ENCODE measurements at places on chromosomes 3 and 15.
A peak's percentile ranks its signal among the peaks of the same experiment; 100 is the strongest.

DNA sequence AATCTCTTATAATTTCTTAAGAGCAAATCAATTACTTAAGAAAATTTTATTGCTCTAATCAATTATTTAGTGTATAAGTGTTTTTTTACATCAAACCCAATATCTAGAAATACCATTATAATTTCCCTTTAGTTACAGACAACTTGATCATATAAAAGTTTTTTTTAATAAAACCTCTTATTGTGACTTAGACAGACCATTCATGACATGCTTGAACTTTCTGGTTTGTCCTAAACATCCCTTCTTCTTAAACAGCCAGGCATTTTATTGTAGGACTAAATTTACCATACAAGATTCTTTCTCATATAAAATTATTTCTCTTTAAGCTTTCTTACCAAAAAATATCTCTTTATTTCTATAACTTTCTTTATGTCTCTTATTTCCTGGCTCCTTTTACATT lies 164.5 kb downstream of the SUCNR1 start:
- DNase-seq, result no peak

GRCh38 chr3:104750581-104750980 lies 616.1 kb upstream of the ALCAM start:
- DNase-seq, result no peak

GRCh38 chr3:183515968-183516851 lies 39.3 kb downstream of the KLHL6 start:
- no peak for DNase-seq

DNA sequence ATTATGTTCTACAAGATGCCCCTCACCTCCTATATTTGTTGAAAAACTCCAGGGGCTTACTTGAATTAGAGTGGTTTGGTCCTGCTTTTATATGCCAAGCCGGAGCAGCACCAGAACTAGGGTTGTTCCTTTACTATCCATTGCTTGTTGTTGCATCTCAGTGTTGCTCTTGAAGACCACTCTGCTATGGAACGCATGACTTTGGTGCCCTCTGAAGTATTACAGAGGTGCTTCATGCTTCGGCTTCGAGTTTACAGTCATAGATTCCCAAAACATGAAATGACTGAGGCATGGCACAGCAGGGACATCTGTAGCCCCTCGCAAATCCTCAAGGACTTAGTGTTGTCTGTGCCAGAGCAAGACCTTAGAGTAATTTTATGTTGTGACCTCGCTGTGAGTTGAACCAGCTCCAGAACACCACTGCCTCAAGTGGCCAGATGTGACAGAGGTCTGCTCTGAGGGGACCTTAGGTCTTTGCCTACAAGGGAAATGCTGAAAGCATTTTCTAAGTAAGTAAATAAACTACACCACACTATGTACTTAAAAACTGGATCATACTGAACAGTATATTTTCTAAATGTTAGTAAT lies 67.2 kb upstream of the SIAH2 start:
- DNase-seq, result no peak

GRCh38 chr15:41022487-41023090 lies 69.3 kb downstream of the CHAC1 start:
- peak; percentile 85 for DNase-seq

DNA sequence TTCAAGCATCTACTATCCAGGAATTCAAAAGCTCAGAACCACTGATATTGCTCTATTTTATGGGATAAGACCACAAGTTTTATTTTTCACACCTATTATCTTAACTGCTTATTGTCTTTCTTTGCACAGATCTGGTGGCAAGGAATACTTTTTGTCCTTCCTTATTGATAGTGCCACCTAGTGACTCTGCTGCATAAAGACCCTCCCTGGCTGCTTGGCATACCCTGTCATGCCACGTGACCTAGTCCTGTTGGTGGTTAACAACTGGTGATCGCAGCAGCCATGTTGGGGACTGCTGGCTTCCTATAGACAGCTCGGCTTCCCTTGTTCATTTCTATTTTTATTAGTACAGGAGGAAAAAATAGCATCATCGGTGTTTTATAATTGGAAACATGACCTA lies 236.3 kb downstream of the MEX3B start:
- peak; percentile 24 for DNase-seq

- DNase-seq, result no peak
These were observed 500.6 kb downstream of the PYDC2 start for GRCh38 chr3:191961529-191961928.

GRCh38 chr3:88057630-88058305 lies 1.0 kb downstream of the CGGBP1 start:
- no peak for DNase-seq

- no peak for DNase-seq
These were observed 5.0 kb downstream of the TMEM207 start for GRCh38 chr3:190444576-190445145.

GRCh38 chr15:41989573-41990242 lies 17.4 kb upstream of the EHD4 start:
- peak; percentile 91 for DNase-seq

DNA sequence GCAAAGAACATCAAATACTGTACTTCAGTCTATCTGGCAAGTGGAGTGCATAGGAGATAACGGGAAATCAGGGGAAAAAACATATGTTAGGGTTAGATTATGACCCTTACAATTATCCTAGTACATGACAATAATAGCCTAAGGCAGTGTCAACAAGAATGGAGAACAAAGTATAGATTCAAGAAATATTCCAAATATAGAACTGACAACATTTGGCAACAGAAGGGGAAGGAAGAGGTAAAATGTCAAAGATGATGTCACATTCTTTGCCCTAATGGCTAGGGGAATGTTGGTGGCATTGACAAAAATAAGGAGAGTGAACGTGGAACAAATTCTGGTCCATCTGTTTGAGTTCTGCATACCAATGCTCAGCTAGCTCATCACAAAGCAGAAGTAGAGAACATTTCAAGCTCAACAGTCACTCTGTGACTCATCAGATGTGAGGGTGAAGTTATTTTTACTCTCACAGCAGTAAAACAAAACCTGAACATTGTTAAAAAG lies 15.5 kb upstream of the ATP8B4 start:
- no peak for DNase-seq

DNA sequence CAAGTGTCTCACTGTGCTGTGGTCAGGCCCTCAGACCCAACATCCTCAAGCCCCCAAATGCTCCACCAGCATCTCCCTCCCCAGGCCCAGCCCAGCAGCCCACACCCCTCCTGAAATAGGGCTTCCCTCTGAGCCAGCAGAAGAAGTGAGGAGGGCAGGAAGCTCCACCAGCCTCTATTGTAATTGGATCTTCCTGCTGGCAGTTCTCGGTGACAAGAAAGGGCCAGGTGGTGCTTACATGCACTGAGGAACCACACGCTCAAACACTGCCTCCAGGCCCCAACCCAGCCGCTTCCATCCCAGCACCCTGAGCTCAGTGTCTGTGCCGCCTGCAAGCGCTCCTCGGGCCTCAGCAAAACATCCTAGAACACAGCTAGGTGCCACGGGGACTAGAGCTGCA lies 96.7 kb downstream of the ATP10A start:
- DNase-seq, result no peak

- no peak for DNase-seq
These were observed 357.4 kb downstream of the RSL24D1 start for GRCh38 chr15:54839379-54839778.

DNA sequence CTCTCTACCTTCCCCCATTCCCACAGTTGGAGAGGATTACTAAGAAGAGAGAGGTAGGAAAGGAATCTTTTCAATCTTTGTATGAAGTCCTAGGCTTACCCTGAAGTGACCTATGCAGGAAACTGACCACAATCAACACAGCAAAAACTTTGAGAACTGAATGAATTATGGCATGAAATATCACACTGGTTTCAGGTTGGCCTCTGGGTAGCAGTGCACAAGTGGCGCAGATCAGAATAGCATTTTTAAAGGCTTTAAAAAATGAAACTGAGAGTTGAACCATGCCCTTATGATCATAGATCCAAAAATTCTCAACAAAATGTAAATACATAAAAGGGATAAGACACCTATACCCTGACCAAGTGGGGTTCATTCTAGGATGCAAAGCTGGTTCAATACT lies 198.9 kb downstream of the CPNE4 start:
- no peak for DNase-seq

DNA sequence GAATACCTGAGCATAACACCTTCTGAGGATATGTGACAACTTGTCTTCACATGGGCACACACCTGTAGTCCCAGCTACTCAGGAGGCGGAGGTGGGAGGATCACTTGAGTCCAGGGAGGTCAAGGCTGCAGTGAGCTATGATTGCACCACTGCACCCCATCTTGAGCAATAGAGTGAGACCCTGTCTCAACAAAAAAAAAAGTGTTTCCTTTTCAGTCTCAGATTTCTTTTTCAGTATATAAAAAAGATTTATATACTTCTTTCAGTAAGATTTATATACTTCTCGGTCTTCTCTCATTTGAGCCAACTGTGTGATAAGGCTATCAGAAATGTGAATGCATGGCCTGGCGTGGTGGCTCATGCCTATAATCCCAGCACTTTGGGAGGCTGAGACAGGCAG lies 84.9 kb upstream of the SKOR1 start:
- no peak for DNase-seq

DNA sequence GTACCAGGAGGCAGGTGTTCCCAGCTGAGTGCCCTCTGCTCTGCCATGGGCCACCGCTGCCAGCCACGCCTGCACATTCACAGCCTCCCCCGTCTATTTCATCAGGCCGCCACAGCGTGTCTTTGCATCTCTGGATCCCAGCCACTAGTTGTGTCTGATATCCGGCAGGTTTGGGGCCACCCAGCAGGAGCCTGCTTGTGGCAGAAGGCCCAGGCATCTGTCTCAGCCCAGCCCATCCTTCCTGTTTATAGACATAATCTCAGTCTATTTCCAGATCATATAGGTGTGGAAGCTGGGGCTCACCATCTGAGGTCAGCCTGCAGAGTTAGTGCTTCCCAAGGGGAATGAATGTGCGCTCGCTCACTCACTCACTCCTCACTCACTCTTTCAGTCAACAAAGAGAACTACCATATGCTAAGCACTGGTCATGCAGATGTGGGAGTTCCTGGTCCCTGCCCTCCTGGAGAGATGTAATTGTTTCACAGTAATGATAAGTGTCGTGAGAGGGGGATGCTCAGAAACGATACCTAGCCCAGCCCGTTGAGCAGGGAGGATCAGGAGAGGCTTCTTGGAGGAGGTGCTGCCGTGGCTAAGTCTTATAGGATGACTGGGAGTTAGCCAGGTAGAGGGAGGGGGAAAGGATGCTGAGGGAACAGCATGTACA lies 60.6 kb downstream of the FGD5 start:
- DNase-seq, result peak; percentile 62

DNA sequence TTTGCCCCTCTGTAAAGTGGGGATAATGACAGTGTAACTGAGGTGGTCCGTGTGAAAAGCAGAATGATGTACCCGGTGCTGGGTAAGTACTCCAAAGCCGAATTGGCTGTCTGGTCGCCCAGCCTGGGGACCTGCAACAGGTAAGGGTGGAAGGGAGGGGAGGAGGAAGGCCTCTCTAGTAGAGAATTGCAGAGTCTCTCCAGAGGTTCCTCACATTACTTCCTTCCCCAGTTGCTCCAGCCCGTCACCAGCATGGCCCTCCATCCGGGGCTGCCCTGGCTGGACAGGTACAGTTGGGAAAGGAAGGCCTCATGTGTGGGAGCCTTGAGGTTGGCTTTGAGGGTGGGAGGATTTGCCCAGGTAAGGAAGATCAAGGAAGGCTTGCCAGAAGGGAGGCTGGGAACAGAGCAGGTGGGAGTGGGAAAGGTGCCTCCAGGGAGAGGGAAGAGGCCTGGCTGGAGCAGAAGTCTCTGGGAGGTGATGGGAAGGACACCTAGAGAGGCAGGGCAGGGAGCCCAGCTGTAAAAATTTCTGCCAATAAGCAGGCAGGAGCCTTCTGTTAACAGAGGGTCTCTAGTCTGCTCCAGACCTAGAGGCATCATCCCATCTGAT lies 1.7 kb upstream of the PSTPIP1 start:
- no peak for DNase-seq

DNA sequence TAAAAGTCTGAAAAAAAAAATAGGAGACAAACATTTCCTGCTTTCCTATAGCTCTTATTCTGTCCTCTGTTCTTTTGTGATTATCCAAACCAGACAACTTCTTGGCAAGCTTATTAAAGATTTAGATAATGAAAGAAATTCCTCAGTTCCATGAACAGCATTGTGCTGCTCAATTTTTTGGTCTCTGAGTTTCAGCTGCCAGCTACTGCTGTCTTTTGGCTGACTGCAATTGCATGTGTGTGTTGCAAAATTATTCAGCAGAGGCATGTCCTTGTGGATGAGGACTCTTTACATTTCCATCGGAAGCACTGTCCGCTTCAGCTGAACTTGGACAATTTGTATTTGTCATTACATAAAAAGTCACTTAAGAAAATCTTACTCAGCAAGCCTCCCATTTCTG lies 397.3 kb upstream of the RASGRP1 start:
- peak; percentile 2 for DNase-seq

DNA sequence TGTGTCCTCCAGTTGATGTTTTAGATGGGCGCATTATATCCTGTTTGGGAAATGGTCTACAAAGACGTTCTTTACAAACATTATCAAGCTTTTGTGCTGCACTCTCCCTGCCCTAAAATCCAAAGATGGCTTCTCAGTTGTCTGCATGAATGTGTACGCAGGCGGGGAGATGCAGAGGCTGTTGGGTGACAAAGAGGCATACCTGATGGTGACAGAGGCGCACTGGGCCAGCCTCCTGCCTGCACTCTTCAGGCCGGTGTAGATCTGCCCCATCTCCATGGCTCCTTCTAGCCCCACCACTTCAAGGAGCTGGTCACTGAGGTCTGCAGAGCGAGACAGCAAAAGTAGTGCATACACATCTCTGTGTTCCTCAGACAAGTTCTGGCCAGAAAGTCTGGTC lies 55.8 kb upstream of the ETV5 start:
- DNase-seq, result no peak

DNA sequence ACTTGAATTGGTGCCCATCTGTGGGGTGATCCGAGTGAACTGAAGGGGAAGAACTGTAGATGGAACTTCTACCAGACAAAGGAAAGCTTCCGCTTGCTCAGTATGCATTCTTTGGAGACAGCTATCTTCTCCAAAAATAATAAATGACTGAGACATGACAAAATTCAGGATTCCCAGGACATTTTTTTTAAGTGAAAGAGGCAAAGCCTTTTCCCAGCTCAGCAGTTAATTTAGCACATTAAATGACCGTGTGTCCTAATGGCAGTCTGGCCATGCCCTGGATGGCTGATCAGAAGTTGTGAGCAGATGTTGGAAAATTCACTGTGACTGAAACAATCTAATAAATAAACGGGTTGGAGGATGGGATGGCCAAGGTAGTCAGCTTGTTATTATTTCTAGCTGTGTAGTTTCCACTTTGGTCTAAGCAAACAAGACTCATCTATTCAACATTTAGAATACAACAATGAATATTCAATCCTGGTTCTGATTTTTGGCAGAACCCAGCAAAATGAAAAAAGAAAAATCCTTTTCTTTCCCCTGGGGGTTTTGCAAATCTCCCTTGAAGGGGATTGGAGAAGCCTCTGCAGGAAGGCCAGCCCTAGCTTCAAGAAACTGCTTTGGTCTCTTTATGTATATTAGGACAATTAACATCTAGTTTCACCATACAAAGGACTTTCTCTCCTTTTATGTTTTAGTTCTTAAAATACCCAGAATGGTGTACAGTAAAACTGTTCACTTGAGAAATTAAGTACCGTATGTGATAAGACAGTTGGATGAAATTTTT lies 540.9 kb upstream of the MDFIC2 start:
- DNase-seq, result no peak

All from eye (tissue), 1 donor.